ENCODE measurements at places on chromosomes 16 and 17.

GRCh38 chr16:65919986-65920376 lies 446.5 kb upstream of the CDH5 start:
- no peak for DNase-seq

- no peak for DNase-seq
Measured at GRCh38 chr16:16138034-16138635, 85.2 kb downstream of the ABCC6 start.

GRCh38 chr16:50393416-50393815 lies 24.6 kb upstream of the BRD7 start:
- DNase-seq, result no peak

- no peak for DNase-seq
Measured at GRCh38 chr17:61368832-61369450, 30.7 kb upstream of the TBX2 start.

DNA sequence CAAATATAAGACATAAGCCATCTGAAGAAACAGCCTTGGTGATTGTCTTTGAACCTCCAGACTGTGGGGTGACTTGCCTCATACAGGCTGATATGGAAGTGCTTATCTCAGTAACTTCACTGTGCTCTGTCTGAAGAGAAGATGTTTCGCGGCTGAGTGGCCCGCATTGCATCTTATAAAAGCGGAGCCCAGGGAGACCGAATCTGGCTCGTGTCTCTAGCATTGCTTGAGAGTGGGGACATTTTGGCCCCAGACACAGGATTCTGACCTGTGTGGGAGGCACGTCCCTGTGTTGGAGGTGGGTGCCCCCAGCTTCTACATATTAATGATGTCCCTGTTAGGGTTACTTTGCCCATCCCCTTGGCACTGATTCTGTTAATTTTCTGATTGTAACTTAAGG lies 66.4 kb downstream of the METRNL start:
- DNase-seq, result no peak

GRCh38 chr16:84091460-84091859 lies 25.3 kb downstream of the MBTPS1 start:
- DNase-seq, result no peak

DNA sequence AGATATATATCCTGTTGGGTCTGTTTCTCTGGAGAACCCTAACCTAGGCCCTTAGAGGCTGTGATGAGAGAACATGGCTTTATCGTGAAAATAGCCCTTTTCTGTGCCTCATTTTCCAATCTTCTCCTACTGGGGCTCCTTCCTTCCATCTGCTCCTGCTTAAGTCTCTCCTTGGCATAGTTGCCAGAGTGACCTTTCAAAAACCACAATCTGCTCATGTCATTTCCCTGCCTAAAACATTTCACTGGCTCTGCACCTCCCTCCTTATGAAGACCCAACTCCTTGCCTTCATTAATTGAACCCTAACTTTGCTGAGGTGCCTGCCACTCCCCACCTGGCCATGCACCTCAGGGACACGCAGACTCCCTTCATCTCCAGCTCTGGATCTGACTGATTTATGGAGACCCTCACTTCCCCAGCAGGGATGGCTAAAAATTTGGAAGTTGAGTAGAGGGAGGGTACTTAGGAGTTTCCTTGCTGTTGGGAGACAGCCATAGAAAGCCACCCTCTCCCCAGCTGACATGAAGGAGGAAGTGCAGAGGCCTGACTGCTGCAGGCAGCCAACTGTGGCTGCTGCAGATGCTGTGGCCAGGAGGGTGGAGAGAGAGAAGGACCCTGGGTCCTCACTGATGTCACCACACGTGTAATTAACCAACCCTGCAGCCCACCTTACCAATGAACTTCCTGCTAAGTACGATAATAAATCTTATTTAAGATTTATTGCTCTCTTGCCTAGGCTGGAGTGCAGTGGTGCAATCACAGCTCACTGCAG lies 6.3 kb upstream of the GGA2 start:
- no peak for DNase-seq

GRCh38 chr17:12568358-12569251 lies 97.1 kb upstream of the MYOCD start:
- no peak for DNase-seq

DNA sequence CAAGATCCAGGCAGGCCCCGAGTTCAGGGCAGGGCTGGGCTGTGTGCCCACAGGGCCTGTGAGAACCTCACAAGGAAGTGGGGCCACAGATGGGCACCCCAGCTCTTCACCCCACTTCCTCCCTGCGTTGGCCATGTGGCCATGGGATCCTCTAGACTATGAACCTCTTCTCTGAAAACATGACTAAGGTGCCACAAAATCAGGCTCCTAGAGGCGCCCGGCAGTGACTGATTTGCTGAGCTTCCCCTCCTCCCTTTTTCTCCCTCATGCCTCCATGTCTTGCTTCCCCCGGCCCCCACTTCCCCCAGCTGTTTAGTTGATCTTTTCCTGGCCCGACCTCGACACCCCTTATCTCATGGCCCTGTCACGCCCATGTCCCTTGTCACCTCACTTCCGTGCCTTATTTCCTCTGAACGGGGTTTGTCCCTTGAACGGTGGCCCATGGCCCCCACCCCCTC lies 87.1 kb downstream of the KCNJ12 start:
- peak; percentile 55 for DNase-seq

DNA sequence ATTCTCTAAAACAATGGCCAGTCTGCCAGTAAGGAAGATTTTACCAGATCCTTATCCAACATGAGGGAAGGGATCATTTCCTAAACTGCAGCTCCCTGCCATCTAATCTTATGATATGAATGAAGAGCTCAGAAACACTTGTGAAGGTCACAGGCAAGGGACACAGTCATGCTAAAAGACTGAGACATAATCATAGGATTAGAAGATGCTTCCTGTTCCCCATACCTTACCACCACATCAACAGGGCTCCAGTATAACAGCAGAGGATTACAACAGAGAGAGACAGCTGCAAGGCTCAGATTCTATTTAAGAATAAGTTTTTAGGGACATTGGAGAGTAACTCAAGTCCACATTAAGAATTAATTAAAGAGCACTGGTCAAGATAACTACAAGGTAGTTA lies 93.3 kb downstream of the BRIP1 start:
- DNase-seq, result no peak

DNA sequence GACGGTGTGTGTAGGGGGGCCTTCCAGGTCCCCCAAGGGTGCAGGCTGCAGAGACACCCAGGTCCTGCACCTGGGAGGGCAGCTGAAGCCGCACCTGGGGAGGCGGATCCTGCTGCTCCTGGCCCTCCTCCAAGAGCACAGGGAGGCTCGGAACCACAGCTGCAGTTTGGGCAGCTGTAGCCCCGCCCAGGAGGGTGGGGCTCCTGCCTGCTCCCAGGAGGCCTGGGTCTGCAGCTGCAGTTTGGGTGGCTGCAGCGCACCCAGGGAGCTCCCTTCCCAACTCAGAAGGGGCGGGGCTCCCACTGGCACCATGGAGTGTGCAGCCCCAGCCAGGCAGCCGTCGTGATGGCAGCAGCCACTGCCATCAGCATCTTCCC lies 69.4 kb upstream of the NKD1 start:
- no peak for DNase-seq

GRCh38 chr16:27795992-27796614 lies 246.2 kb downstream of the KATNIP start:
- DNase-seq, result peak; percentile 7

DNA sequence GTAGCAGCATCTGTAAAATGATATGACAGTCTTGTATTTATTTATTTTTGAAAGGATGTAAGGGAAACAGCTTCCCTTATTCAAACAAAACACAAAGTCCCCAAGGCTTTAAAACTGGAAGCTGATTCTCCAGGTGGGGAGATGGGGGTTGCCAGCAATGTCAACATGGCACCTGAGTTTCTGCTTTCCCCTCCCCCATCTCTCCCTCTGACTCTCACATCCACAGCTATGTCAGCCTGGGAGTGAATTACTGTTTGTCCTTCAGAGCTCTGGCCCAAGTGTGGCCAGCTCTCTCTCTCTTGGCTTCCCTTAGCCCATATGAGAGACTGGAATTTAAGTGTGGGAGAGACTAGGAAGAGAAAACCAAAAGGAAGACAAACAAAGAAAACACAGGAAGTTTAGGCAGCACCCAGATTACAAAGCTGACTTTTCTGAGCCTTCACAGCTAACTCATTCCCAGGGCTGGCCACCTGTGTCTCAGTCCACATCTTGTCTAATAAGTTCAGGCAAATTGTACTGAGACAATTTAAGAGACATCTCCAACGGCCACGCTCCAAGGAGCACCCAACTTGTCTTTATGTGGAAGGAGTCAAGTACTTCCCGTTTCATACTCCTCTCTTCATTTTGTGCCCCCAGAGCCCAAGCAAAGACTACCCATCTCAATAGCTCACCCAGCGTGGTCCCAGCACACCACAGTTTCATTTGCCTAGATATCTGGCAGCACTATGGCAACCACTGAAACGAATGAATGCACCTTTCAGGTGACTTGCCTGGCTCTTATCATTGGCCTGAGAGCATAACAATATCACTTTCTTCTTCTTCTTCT lies 69.2 kb downstream of the SOX9 start:
- DNase-seq, result no peak

DNA sequence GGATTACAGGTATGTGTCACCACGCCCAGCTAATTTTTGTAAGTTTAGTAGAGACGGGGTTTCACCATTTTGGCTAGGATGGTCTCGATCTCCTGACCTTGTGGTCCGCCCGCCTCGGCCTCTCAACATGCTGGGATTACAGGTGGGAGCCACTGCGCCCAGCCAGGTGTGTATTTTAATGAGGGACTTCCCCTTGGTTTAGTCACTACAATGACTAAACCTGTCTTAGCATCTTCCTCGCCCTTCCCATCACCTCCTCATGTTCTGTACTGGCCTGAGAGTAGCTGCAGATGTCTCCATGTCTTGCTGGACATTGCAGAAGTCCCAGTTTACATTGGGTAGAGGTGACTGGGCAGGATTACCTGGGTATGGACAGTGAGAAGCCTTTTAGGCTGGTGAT lies 9.6 kb downstream of the SLC7A6 start:
- no peak for DNase-seq

DNA sequence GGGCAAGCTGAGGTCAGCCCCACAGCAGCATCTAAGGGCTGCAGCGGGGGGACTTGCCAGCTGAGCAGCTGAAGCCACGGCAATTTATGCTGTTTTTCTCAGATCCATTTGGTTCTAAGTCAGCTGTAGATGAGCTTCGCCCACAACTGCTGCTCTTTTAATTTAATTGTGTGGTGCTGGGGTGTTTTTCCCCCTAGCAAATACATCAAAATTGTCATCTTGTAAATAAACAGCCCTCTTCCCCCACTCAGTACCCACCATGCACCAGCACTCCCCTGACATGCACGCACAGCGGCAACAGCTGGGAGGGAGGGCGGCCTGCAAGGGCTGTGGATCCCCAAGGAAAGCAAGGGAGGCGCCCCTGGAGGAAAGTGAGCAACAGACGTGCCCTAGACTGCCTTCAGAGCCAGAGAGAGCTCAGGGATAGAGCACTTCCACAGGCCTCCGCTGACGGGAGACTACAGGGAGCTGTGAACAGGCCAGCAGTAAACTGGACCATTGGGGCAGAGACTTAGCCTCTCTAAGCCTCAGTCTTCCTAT lies 149.5 kb downstream of the TMEM132E start:
- DNase-seq, result no peak

DNA sequence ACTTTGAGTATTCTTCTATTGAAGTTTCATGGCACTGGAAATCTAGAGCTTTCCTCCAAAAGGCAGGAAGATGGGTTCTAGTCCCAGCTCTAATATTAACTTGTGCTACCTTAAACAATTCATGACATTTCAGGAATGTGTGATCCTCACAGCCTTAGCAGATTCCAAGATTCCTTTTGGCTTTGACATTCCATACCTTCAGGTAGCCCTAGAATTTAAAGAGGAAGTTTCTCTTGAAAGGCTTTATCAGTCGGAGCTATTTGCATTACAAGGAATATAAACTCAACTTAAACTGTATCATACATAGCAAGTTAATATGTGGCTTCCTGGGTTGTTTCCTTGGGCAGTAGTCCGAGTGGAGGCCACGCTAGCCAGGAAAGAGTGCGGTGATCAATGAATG lies 330.0 kb downstream of the SHISA9 start:
- no peak for DNase-seq

DNA sequence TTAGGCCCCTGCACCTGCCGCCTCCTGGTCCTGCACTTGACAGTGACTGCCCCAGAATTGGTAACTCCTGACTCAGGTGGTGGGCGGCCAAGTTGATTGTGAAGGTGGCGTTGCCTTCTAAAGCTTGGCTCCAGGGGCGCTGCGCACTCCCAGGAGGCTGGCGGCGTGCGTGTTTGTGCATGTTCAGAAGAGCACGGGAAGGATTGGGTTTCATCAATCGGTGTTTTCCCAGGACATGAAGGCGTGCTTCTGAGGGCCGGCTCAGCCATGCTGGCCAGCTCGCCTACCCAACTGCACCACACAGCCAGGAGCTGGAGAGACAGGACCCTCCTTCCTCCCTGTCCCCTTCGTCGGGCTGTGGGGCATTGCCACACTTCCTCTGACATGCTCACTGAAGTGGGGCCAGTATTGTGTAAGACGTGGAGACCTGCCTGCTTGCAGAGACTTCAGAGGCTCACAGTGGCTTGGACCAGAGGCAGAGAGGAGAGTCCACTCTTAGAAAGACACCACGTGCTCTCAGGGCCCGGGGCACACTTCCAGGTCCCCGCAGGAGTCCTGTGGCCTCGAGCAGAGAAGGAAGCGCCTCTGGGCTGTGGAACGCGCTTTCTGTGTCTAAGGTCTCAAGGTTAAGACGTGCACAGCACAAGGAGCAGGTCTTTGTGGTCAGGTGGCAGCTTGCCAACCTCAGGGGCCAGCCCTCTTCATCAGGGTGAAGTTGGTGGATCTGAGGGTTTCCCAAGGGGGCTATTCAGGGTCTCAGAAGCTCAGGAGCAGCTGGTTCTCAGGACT lies 2.8 kb downstream of the RAB40C start:
- no peak for DNase-seq

GRCh38 chr17:40532520-40533253 lies 31.3 kb upstream of the TNS4 start:
- no peak for DNase-seq

GRCh38 chr17:46192439-46193150 lies 634 bp downstream of the KANSL1 start:
- no peak for DNase-seq

GRCh38 chr17:21419299-21420239 lies 43.4 kb downstream of the KCNJ12 start:
- no peak for DNase-seq

DNA sequence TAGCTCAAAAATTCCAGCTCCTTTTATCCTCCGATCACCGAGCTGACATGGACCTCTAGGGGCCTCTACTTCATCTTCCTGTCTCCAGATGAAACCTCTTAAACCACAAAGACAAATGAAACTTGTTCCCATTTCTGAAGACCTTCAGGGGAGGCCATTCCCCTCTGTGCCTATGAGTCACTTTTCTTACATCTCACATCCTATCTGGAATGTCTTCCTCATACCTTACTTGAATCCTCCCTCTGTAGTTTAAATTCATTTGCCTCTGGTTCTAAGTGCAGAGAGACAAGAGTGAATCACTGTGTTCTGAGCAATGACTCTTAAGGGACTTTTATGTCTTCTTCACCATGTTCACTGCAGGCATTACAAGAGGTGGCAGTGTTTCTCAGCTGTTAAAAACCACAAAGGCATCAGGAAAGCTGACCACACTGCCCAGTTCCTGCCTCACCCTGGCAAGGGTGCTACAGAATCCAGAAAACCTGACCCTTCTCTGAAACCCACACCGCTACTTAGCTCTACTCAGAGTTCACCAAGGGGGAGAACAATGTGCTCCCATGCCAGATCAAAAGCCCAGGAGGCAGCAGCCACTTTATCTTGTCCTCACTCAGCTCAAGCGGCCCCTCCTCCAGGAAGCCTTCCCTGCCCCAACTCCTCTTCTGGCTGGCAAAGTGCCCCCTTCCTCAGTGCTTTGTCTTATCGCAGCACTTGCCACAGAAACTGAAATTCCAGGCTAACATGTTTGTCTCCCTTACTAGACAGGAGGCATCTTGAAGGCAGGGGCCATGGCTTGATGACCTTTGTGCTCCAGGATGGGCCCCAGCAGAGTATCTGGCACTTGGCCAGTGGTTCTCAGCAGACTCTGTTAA lies 6.4 kb downstream of the CUEDC1 start:
- DNase-seq, result no peak

Data from CMK (cell line).